ENCODE measurements at places on chromosomes 2 and 18.

GRCh38 chr2:150656002-150656401, 168.5 kb upstream of the RND3 start:
- DNase-seq: no peak

DNA sequence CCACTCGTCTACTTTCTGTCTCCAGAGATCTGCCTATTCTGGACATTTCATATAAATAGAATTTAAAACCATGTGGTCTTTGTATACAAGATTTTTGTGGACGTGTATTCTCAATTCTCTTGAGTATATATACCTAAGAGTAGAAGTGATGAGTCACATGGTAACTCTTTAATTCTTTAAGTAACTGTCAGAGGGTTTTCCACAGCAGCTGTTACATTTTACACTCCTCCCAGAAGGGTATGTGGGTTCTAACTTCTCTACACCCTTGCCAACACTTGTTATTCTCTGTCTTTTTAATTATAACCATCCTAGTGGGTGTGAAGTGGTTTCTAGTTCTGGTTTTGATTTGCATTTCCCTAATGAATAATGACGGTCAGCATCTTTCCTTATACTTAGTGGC, 70.9 kb downstream of the MAP3K20 start:
- no peak for DNase-seq

GRCh38 chr2:58922245-58922644, 681.1 kb upstream of the FANCL start:
- no peak for DNase-seq

DNA sequence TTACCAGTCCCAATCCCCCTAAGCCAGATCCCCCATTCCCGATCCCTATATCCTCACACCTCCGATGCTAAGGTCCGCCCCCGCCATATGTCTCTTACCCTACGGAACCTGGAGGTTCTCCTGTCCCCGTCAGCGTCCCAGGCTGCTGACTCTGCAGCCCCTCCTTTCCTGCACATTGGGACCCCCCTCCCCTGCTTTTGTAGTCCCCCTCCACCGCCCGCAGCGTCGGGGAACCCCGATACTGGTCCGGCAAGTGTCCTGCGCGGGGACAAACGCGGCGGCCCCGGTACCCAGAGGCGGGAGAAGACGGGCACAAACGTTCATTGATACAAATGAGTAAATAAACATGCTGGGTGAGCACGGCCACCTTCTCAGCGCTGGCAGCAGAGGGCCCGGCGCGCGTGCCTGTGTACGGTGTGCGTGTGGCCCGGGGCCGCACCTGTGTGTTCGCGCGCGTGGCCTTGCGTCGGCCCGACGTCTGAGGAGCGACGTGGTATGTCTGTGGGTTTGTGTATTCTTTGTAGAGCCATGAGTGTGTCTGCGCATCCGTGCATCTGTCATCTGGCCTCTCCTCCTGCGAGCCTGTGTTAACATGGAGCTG, 2.0 kb upstream of the CYP26B1 start:
- DNase-seq: no peak

DNA sequence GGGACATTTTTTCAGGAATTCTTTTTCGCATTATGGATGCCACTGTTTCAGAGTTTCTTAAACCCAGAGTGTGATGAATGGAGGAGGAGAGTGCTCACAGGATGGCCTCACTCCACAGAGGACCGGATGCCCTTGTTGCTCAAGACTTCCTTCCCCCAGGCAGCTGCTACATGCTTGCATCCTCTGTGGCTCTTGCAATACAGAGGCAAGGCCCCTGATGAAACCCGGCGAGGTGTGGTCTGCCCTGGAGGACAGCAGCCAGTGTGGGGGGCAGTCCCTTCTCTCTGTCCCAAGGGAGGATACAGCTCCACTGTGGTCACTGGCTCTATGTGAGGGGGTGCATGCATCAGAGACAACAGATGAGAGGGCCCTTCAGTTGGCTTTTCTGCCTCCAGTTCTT, 109.6 kb downstream of the SH3RF3 start:
- peak; percentile 5 for DNase-seq

DNA sequence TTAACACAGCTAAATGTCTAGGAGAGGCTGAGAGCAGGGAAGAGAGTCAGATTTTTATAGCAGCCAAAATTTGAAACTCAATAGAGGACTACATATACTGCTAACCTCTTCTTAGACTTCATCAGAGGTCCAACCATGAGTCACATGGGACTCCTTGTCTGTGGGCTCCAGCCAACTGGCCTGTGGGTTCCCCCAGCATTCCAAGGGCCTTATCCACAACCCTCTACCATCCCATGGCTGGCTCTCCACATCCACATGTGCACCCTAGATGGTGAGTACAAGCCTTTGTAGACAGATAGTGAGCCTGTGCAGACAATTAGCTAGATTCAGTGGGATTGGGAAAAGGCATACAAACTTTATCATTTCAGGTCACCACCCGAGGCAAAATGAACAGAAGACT, 901.9 kb upstream of the ZEB2 start:
- DNase-seq: no peak

- no peak for DNase-seq
Observed at GRCh38 chr2:121617042-121617599, 32.1 kb downstream of the CLASP1 start.

DNA sequence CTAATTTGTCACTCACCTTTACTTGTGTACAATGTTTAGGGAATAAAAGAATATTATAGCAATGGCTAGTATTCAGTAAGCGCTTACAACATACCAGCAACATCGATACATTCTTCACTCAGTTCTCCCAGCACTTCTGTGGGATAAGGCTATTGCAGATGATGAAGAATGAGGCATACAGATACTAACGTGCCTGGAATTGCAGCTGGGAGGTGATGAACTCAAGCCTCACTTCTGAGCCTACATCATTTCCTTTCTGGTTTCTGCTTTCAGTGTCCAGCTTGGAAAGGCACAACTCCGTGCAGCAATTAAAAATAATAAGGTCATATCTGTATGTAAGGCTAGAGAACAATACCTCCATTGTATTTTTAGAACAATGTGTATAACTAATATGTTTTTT, 95.4 kb upstream of the AQP4 start:
- no peak for DNase-seq

GRCh38 chr18:48105317-48105716, 174.9 kb upstream of the SMAD2 start:
- DNase-seq: no peak

GRCh38 chr18:55522011-55522410, 66.0 kb downstream of the TCF4 start:
- no peak for DNase-seq

GRCh38 chr2:181789827-181790448, 101.6 kb upstream of the ITPRID2 start:
- no peak for DNase-seq

GRCh38 chr2:37798315-37799005, 126.6 kb upstream of the RMDN2 start:
- no peak for DNase-seq

DNA sequence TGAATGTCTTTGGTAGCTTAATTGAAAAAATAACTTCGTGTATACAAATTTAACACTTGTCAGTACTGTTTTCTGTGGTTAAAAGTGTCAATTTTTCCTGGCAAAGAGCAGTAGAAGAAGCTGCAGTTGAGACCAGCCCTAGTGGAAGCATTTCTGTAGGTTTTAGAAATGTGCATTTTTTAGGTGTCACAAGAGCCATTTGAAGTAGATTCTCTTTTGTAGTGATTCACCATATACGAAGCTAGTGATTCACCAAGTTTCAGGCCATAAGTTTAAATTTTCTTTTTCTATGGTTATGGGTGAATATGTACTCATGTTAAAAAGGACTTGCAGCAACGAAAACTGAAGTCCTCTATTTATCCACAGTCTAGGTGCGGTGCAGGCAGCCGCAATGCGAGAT, 4.2 kb downstream of the NABP1 start:
- DNase-seq: no peak

DNA sequence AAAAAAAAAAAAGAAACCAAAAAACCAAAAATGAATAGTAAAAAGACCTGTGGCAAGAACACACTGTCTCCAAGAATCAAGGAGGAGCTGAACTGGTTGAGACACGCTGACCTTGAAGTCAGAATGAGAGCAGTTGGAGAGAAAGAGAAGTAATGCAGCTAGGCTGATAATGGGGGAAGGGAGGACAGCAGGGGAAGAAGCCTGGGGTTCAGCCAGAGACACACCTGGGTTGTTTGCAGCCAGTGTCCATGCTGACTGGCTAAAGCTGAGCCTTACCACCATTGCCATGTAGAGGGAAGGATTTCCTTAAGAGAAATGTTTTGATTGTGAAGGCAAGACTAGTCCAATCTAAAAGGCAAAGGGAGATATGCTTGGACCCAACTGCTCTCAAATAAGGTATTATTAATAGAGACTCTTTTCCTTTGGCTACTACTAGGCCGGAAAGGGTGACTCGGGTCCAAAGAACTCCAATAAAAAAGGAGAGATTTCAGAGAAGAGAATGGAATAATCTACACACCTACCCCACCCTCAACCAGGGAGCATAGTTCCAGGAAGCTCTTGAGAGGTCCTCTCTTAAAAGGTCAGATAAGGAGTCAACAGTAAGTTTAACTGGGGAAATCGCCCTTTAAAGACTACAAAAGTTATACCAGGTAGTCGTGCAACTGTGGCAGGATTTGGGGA, 25.2 kb upstream of the REL start:
- DNase-seq: no peak

DNA sequence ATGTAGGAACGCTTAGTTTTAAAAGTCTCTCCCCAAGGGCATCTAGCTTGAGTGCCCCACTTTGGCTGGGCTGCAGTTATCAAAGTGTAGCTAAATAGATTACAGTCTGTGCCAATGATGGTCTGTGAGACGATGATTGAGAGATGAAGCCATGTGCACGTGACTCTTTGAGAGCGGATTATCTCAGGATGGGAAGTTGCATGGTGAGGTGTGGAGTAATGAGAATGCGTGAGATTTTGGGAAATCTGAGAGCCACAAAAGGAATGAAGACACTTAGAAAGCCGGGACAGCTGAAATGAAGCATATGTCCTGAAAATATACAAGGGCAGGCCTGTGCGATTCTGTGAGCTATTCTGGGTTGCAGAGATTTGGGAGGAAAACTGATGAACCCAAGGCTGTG, 370.0 kb downstream of the TGIF1 start:
- no peak for DNase-seq

DNA sequence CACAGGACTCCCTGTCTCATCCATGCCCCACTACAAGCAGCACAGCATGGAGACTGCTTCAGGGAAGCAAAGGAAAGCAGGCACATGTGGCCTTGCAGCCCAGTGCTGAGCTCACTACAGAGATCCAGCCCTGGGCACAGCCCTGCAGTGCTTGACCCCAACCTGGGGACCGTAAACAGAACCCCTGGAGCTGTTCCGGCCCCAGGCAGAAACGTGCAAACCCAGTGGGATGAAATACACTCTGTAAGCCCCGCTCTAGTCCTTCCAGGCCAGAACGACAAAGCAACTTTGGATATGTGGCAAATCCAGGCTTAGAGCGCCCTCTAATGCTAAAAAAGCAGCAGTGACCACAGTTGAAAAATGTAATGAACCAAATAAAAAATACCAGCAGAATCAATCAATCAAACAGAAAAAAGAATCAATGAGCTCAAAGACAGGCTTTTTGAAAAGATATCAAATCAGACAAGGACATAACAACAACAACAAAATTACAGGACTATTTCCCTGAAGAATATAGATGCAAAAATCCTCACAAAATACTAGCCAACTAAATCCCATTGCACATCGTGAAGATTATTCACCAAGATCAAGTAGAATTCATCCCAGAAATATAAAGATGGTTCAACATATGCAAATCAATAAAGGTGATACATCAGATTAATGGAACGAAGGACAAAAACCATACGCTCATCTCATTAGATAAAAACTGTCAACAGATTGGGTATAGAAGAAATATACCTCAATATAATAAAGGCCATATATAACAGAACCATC, 45.6 kb downstream of the ZNF519 start:
- no peak for DNase-seq

Measured in stimulated activated CD8-positive, alpha-beta memory T cell treated with anti-CD3 and anti-CD28 coated beads, Interleukin-2, amount 100 ng/mL, for 1 hour (primary cell).